ENCODE measurements at places on chromosomes 12 and 14.

GRCh38 chr14:93984987-93985410 lies 8.6 kb upstream of the ASB2 start:
- DNase-seq: peak; percentile 33

GRCh38 chr14:58238252-58239243 lies 6.1 kb upstream of the PSMA3 start:
- no peak for DNase-seq

- DNase-seq: peak; percentile 29
Observed at GRCh38 chr12:2891240-2892053, 756 bp downstream of the TULP3 start.

DNA sequence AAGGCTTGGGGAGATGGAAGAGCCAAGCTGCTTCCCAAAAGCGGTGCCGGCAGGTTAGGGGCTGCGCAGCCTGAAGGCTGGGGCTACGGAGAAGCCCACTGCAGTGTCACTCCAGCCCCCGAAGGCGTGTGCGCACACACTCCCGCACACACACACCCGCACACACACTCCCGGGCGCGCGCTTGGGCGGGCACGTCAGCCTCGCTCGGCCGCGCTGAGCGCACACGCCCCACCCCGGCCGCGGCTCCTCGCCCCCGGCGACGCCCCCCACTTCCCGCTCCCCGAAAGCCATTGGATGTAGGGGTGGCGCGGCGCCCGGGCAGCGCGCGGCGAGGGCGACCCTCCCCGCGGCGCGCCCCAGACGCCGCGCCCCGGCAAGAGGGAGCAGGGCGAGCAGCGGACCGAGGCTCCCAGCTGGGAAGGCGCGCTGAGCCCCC lies at the start of gene KCNK10:
Gene KCNK10 (minus strand): TSS at position 184 of the 437 bp plus-strand sequence. CDS start 471 bp downstream, outside the sequence.
- no peak for DNase-seq

- no peak for DNase-seq
Observed at GRCh38 chr12:1919763-1920162, 1.3 kb upstream of the CACNA2D4 start.

DNA sequence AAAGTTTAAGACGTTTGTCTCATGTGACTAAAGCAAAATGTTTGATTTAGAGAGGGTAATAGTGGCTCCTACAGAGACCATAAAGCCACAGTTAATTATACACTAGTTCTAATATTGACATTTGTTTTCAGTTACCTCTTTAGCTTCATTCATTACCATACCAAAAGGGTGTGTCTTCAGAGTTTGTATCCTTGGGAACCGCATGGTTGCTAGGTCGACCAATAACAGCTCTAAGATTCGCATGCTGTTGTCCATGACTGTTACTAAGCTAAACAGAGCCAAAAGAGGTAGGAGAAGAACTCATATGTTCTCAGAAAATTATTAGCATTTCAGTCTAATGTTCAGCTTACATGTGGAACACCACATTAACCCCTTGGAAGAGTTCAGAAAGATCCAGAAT lies 36.2 kb upstream of the ETNK1 start:
- no peak for DNase-seq

- no peak for DNase-seq
Observed at GRCh38 chr14:97724265-97724731, 927.1 kb downstream of the VRK1 start.

DNA sequence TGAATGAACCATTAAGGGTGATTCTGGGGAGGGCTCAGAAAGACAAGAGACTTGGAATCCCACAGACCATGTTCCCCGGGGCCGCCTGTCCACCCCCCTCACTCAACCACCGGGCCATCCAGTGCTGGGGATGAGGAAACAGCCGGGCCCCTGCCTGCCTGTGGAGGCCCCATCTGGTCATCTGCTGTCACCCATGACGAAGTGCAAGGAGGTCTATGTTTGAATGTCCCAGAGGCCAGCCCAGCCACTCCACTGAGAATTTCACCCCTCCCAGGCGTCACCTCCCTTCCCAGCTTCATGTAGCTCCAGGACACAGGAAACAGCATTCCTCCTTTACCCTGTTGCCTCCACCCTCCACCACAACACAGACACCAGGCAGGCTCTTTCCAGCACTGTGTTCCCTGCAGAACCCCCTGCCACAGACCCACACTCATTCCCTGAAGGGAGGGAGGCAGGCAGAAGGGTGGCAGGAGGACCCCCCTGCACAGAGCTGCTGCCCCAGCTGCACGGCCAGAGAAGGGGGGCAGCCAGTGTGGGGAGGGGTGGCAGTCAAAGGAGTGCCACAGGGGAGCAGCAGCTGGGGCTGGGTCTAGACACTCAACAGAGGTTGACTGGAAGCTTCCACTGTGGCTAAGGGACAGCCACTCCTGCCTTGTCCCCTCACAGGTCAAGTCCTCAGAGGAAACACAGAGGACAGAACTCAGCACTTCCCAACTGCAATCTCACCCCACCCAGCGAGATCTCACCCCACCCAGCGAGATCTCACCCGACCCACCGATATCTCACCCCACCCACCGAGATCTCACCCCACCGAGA lies 50.3 kb upstream of the PPP2R5C start:
- no peak for DNase-seq

DNA sequence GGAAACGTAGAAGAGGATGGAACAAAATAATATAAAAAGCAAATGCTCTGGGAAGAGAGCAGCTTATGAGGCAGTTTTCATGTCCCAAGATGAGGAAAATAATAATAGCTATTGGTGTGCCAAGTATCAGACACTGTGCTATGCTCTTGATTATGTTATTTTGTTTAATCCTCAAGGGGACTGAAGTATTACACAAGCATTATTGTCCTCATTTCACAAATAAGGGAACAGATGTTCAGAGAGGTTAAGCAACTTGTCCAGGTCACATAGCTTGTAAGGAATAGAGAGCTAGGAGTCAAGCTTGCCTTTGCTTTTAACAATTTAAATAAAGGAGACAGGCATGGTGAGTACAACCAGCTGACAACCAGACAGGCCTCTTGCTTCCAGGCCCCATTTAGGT lies 26.9 kb upstream of the LTBP2 start:
- DNase-seq: no peak

DNA sequence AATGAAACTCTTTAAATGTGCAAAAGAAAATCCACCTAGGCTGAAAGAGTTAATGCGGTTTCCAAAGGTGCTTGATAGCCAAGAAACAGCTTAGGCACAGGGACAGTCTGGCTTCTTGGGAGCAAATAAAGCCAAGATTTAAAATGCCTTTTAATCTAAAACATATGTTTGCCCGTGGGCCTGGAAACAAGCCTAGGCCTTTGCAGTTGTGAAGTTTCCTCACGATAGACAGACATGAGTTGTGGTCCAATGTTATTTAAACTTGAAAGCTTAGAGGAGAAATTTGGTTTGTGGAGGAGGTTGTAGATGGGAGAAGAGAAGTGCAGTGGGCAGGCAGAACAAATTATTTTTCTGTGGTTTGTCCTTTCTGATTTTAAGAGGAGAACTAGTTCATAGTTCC lies 29.8 kb downstream of the PROX2 start:
- no peak for DNase-seq

- no peak for DNase-seq
Observed at GRCh38 chr14:95597784-95598211, 62.9 kb downstream of the GLRX5 start.

DNA sequence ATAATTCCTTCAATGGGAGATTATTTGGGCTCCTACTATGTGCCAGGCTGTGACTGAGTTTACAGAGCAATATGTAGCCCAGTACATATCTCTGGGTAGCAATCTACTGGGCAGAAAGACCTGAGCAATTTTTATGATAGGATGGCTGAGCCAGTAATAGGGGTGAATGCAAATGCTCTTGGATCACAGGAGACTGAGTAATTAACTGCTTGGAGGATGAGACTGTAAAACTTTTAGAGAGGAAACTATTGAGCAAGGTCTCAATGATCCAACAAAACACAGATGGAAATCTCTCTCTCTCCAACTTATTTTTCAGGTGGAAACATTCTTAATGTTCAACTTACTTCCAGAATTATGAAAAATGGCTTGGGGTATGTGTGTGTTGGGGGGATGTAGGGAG lies 402.2 kb downstream of the AEBP2 start:
- DNase-seq: no peak

DNA sequence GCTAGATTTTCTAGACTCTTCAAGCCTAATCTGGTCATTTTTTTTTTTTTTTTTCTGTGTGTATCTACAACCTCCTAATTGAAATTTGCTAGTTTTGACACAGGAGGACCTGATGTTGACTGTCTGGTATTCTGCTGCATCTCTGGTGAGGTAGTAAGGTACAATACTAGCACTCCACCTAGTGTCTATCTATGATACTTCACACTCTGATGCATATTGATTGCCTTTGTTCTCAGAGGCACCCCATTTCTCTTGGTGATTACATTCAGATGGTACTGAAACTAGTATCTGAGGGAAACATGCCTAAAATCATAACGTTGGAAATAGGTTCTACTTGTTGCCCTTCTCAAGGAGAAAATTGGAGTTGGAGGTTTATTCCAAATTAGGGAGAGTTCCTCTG lies 930.5 kb upstream of the NOVA1 start:
- DNase-seq: no peak

DNA sequence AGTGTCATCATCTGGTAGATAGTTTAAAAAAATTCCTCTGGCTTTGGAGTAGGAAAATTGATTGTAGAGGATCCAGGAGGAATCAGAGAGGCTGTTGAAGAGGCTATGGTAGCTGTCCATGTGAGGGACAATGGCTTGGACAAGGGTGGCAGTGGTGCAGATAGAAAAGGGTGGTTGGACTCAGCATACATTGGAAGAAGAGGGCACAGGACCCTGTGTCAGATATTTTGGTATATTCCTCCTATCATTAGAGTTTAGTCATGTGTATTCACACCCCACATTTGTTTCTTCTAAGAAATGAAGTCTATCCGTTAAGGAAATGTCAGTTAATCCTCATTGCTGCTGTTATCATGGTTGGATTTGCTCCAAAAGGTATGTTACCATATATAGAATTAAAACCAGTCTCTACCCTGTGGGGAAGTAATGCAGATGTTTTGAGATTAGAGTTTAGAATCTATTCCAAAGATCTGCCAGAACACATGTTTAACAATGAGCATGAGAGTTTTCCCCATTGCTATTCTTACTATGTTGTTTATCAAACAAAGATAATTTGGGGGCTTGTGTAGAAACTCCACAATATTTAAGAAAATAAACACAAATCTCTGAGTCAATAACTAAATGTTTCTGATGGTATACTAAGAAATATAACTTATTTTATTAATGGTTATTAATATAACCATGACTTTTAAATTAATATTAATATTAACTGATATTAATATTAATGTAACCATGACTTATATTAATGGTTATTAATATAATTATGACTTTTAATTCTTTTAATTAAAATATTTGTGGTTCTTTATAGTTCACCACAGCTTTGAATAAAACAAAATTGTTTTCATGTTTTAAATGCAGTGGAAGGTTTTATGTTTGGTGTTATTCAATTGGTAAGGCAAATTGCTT lies 80.9 kb downstream of the CRADD start:
- DNase-seq: no peak

DNA sequence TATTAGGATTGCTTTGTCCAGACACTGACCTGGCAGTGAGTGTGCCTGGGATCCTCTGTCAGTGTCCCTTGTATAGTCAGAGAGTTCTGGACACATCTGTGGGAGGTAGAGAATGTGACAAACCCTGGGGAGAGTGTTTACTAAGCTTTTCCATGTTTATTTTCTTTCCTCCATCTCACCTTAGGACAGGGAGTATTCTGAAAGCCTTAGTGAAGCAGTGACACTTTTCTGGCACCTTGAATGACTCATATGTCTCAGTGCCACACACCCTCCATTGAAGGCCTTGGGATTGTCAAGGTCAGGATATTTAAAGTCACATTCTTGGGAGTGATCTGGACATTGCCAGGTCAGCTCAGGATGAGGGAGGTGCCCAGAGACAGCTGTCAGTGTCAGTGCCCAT lies 34.9 kb upstream of the CTDSP2 start:
- no peak for DNase-seq

DNA sequence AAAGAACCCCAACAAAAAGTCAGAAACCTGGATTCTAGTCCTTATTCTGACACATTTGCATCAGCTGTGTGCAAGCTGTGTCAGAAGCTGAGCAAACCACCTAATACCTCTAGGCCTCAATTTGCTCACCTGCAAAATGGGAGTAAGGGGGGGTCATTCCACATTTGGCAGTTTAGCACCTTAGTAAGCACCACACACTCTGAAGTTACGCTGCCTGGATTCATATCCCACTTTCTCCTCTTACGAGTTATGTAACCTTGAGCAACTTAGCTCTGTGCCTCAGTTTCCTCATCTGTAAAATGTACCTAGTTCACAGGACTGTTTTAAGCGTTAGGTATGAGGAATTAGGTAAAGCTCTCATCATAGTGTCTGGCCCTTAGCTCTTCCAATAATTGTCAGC lies 218.9 kb downstream of the PPM1H start:
- DNase-seq: no peak

DNA sequence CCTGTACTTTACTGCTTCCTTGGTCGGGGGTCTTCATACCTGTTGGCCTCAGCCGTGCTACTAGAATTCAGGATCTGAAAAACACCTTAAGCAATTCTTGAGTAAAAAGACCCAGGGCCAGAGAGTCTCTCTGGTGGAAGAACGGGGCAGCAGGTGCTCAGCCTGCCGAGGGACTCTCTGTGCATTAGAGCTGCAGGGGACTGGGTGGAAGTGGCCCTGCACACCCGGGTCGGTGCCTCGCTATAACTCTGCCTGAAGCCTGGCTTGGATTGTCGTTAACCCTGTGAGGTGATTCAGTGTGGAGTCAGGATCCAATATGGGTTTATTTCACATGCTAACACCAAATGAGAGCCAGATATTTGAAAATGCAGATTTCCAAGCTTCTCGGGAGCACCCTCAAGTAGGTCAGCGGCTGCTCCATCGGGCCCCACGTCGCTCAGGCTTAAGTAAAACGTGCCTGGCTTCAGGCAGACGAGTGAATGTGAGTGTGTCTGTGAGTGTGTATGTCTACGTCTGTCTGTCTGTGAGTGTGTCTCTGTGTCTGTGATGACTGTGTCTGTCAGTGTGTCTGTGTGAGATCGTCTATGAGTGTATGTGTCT lies 35.1 kb upstream of the C14orf180 start:
- DNase-seq: no peak

GRCh38 chr12:16606117-16606200 lies at the start of gene LMO3:
Gene LMO3, minus strand, starts transcription at chr12:16606162. Its CDS starts 5,302 bp downstream, at chr12:16600860.
- no peak for DNase-seq

GRCh38 chr14:89217891-89218290 lies 199.1 kb downstream of the FOXN3 start:
- no peak for DNase-seq

- DNase-seq: no peak
Observed at GRCh38 chr14:75591331-75591946, 13.0 kb downstream of the FLVCR2 start.
